ENCODE measurements at places on chromosomes 1 and 21.

GRCh38 chr1:111989531-111990025 lies at the start of gene KCND3:
KCND3 (minus strand) TSS chr1:111989668.
- DNase-seq = no peak

GRCh38 chr1:26417111-26417759 lies 6.6 kb downstream of the LIN28A start:
- DNase-seq = peak; percentile 74

DNA sequence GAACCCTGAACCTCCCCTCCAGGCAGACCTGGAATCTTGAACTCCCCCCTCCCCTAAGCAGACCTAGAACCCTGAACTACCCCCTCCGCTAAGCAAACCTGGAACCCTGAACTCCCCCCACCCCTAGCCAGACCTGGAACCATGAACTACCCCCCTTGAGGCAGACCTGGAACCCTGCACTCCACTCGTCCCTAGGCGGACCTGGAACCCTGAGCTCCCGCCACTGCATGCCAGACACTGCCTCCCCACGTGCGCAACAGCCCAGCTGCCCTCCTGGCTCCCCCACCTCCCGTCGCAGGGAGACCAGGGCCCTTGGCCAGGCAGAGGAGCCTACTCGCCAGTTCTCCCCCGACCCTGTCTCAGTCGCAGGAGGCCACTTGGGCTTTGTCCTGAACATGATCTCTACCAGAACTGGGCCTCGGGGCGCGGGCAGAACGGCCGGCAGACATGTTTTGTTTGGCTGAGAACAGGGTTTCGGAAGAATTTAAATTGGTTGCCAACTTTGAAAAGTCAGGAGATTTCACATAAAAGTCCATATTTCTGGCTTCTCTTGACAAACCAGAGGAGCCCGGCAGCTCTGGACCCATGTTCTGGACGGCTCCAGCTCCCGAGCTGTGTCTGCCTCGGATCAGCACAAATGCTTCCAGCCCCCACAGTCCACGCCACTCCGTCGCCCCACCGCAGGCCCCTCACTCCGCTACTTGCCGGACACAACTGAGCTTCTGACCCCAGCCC lies 9.2 kb upstream of the PLEKHG5 start:
- DNase-seq = no peak

- DNase-seq = no peak
Observed at GRCh38 chr1:26372039-26372438, 511 bp downstream of the ZNF683 start.

DNA sequence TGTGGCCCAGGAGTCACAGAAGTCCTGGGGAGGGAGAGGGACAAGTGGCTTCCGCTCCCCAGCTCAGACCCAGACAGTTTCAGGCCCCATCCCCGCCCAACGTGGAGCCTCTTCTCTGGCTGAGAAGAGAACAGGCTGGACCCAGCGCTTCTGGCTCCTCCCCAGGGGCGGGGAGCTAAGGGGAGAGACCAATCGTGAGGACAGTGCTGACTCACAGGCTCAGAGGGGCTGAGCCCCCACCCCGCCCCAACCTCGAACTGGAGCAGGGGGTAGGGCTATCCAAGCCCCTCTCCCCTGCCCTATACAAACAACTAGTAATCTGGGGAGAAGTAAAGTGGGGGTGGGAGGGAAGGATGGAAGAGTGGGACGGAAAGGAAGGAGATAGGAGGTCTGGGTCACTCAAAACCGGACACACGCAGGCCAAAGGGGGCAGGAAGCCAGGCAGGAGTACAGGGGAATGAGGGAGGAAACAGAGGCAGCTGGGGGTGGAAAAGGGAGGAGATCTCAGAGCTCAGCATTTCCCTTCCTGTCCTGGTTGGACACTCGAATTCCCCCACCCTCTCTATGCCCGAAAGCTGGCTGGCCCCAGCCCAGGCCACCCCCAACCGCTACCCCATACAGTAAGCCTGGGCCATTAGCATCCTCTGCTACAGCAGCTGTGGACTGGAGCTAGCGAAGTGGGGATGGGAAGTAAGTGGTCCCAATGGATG lies at the start of gene SHC1:
TSS of gene SHC1 (minus strand) at position 117 of the 710 bp plus-strand sequence. CDS start 221 bp downstream, outside the sequence.
- DNase-seq = no peak

- no peak for DNase-seq
Observed at GRCh38 chr1:15243275-15244043, 3.6 kb upstream of the FHAD1 start.

GRCh38 chr1:180167721-180168467 lies 13.2 kb downstream of the QSOX1 start:
- DNase-seq = no peak

GRCh38 chr1:242524571-242525359 lies at the start of gene PLD5:
PLD5 (minus strand) TSS chr1:242524697.
- DNase-seq = peak; percentile 17

DNA sequence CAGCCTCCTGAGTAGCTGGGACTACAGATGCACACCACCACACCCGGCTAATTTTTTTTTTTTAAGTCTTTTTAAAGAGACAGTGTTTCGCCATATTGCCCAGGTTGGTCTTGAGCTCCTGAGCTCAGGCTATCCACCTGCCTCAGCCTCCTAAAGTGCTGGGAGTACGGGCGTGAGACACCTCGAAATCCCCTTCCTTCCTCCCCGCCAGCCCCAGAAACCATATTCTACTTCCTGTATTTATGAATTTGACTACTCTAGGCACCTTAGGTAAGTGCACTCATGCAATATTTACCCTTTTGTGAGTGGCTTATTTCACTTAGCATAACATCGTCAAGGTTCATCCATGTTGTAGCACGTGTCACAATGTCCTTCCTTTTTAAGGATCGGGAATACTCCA lies 6.9 kb upstream of the LRP8 start:
- DNase-seq = no peak

DNA sequence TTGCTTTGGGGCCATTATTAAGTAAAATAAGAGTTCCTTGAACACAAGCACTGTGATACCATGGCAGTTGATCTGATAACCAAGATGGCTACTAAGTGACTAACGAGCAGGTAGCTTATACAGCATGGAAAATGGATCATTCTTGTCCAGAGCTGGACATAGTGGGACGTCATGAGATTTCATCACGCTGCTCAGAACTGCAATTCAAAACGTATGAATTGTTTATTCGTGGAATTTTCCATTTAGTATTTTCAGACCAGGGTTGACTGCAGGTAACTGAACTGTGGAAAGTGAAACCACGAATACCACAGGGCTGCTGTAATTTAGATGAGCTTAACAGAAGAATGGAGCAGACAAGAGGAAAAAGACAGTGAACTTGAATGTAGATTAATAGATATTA lies 38.9 kb downstream of the CCDC18 start:
- DNase-seq = no peak

DNA sequence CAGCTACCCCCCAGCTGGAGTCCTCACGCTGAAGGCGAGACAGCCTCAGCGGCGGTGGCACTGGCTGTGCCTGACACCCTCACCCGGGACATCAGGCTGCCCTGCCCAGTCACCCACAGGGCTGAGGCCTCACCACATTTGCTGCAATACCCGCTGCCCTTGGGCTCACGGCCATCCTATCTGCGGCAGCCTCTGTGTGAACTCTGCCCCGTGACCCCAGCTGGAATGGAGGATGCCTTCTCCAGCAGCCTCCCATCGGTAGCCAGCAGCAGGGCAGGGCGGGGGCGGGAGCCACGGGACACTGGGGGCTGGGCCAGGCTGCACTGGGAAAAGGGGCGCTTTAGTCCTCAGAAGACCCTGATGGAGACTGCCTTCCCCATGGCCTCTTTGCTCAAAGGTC lies 112.4 kb upstream of the ZBTB40 start:
- no peak for DNase-seq

All from NCI-H1092 (cell line).